ENCODE measurements at places on chromosomes 6 and 20.

DNA sequence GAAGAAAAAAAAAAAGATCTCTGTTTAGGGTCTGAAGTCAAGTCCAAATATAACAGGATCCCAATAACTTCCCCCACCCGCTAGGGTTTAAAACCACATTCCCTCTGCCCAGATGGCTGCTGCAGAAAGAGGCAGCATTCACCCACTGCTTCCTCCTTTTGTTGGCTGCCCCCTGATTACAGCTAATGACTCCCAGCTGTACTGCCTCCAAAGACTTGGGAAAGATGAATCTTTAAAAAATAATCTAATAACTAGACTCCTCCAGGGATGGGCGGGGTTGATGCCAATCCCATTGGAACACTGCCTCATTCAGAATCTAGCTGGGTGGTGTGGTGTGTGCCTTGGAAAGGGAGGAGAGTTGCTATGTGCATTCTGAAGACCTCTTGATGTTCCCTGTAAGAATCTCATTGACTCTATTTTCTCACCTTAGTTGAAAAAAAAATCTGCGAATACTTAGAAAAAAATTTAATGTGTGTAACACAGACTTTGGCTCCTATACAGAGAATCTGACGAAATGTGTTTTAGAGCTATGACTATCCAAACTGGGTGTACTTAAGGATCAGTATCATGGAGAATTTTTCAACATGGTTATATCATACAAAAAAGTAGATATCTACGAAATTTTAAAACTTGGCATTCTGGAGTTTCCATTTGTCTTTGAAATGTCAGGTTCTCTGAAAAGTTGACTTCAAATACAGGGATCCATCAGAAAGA lies 174.0 kb downstream of the RNF144B start:
- no peak for DNase-seq

GRCh38 chr6:100065348-100065747 lies 71.3 kb upstream of the MCHR2 start:
- no peak for DNase-seq

GRCh38 chr6:15929685-15930084 lies 199.2 kb upstream of the MYLIP start:
- DNase-seq: no peak

- no peak for DNase-seq
These were observed 216.0 kb downstream of the GJA1 start for GRCh38 chr6:121651420-121651819.

DNA sequence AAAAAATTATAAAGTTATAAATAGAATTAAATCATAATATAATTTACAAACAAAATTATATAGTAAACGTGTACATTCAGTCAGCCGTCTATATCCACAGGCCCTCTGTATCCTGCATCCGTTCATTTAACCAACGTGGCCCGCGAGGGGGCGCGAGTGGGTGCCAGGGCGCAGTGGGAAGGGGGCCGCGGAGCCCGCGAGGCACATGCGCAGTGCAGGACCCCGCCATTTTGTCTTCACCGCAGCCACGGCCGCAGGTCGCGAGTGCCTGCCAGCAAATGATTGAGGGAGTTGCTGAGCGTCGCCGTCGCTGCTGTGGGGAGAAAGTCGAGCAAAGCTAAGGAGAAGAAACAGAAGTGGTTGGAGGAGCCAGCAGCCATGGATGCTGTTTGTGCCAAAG lies 53.4 kb upstream of the ECI2 start:
- DNase-seq: no peak

DNA sequence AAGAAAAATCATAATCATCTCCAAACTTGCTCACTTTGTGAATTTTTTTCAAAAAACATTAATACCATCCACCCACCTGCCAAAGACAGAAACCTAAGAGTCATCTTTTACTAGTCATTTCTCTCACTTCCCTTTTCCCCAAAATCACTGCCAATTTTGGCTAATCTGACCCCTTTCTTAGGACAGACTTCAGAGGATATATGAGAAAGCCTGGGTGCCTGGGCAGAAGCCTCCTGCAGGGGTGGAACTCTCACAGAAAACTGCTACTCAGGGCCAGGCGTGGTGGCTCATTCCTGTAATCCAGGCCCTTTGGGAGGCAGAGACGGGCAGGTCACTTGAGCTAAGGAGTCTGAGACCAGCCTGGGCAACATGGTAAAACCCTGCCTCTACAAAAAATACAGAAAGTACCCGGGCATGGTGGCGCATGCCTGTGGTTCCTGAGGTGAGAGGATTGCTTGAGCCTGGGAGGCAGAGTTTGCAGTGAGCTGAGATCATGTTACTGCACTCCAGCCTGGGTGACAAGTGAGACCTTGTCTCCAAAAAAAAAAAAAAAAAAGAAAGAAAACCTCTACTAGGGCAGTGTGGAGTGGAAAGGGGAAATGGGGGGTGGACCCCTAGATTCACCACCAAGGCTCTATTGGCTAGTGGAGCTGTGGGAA lies 3.8 kb downstream of the DEK start:
- no peak for DNase-seq

DNA sequence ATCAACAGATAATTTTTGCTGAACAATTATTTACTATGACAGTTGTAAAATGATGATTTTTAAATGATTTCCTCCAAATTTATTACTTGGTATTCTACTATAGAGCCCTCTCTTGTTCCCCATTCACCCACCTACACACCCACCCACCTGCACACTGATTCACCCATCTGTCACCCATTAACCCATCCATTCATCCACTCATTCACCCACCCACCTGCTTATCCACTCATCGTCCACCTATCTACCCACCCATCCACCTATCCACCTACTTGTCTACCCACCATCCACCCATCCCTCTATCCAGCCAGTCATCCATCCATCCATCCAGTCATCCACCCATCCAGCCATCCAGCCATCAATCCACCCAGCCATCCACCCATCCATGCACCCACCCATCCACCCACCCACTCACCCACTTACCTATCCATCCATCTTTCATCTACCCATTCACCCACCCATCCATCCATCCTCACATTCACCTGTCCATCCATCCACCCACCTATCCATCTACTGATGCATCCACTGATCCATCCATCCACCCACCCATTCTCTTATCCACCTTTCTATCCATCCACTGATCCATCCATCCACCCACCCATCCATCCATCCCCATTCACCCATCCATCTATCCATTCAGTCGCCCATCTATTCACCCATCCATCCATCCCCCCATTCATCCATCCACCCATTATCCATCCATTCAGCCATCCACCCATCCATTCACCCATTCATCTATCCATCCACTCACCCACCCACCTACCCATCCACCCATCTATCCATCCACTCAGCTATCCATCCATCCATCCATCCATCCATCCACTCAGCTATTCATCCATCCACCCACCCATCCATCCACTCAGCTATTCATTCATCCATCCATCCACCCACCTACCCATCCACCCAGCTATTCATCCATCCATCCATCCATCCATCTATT lies 72.0 kb downstream of the SYNJ2 start:
- no peak for DNase-seq

- no peak for DNase-seq
These were observed 602.6 kb downstream of the EPM2A start for GRCh38 chr6:145132709-145133108.

GRCh38 chr20:42308171-42308570 lies 690.0 kb upstream of the CHD6 start:
- DNase-seq: no peak

DNA sequence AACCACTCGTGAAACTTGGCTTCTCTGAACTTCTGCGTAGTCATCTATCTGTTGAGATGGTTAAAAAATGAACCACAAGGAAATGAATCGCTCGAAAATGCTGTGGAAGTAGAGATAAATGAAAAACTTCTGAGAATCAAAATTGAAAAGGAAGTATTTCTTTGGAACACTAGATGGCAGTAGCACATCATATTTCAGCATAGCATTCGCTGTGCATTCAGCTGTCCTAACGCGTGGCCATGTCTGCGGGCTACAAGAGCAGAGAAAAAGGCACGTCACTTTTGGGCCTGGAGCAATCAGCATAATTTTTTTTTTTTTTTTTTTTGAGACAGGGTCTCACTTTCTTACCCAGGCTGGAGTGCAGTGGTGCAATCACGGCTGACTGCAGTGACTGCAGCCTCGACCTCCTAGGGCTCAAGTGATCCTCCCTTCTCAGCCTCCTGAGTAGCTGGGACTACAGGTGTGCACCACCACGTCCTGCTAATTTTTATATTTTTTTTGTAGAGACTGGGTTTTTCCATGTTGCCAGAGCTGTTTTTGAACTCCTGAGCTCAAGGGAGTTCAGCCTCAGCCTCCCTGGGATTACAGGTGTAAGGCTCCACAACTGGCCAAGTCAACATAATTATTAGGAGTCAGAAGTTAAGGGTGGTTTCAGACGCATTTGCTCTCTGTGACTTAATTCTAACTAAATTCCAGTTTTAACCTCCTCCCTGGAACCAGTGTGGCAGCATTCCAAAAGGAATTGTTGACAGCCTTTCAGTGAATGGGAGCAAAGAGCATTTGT lies 8.8 kb upstream of the PERP start:
- DNase-seq: no peak

- DNase-seq: no peak
These were observed 34.4 kb upstream of the KIF16B start for GRCh38 chr20:16607364-16608276.

DNA sequence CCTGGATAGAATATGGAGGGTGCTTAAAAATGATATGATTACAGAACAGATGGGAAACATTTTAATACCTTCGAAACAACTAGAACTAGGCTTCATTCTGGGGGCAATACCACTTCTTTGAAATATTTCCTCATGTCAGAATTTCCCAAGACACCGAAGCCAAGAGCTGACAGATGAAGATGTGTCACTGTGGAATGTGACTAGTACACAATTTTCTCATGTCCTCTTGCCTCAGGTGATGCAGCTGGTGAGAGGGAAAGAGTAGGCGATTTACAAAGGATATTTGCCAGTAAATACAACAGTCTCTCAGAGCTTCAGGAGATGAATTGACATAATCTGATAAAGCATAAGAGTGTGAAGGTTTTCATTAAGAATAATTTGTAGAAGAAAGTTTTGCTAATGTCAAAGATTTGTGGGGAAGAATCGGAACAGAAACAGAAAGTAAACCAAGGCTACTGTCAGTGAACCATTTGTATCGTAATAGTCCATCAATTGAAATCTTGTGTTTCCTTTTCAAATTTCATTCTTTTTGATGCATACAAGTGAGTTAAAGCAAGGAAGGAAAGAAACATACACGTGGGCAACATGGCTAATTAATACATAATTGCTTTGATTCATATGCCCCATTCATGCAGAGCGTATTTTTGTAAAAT lies 164.7 kb upstream of the CCN2 start:
- no peak for DNase-seq

DNA sequence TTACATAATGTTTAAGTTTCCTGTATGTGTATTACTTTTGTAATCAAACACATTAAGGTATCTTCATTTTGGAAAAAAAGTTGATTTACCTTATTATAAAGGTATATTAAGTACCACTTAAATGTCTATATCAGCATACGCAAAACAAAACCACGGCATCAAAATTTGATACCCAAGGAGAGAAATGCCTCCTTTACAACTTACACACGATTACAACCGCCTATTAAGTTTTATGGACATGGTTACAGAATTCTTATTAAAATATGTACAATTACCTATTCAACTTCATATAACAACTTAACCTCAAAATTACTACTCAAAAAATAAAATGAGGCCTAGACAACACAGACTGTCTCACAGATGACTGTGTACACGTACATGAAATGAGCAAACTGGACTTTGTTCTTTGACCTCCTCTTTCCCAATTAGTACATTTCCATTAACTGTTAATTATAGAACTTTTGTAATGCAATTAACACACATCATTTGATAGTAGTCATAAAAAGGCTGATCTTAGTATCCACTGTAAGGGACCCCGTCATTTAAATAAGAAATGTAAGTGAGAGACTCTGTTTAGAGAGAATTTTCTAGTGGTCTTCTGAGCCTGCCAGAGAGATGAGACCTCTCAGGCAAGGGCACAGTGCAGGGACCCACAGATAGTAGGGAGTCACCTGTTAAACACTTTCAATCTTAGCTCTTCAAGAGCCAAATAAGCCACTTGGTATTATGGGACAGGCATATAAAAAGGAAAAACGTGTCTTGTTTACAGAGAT lies 2.5 kb downstream of the DIDO1 start:
- no peak for DNase-seq

GRCh38 chr20:2142649-2143048 lies 41.0 kb downstream of the STK35 start:
- DNase-seq: no peak

DNA sequence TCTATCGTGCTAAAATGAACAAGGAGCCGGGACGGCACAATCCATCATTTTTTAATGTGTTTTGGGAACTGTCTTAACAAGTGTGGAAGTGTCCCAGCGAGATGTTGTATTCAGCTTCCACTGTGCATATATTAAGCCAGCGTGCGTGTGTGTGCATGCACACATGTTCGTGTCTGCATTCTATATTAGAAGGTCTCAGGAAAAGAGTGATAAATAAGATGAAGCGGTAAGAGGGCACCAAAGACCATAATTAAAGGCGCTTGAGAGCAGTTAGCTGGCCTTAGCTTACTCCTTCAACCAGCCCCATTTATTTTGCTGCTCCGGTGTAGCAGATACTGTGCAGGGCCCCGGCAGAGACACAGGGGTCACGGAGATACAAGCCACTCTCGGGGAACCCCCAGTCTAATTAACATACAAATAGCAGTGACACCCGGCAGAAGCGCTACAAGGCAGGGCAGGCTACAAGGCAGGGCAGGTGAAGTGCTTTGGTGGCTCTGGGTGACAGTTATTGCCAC lies 206.5 kb upstream of the RREB1 start:
- DNase-seq: no peak

DNA sequence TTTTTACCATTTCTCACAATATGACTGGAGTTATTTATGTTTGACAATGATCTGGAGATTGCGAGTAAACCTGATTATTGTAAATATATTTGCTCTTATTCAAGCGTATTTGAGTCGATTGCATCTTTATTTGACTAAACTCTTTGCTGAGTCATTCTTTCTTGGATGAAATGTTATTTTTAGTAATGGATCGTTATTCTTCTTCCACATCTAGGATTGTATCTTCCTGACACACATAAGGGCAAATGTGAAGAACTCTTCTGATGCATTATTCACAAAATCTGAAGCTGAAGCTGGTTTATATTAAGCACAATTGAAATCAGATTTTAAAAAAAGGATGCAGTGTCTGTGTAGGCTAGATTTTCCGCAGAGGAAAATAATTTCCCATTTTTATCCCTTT lies 68.2 kb downstream of the SEL1L2 start:
- DNase-seq: no peak

GRCh38 chr6:142482974-142483373 lies 181.2 kb downstream of the ADGRG6 start:
- DNase-seq: no peak

- DNase-seq: no peak
These were observed 18.1 kb downstream of the UQCC2 start for GRCh38 chr6:33693186-33694105.

DNA sequence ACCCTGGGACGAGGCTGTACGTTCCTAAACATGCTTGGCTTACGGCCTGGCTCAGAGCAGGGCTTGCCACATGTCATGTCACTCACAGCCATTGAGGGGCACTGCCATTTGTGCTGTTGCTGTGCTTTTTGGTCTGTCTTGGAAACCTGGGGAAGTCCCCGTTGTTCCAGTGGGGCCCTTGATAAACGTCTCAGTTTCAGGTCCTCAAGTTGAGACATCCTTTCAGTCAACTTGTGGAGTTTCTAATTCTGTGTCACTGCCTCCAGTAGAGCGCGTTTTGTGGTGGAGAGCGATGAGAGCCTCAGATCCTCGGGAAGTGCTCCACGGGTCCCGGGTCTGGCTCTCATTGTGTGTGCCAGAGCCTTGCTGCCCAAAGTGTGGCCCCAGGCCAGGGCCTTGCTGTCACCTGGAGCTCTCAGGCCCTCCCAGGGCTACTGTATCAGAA lies 43.0 kb upstream of the CCR6 start:
- no peak for DNase-seq
